Suppressor macrophage treated with lipopolysaccharide for 1 hour (primary cell): ENCODE measurements at places on chromosomes 16 and 17.

GRCh38 chr17:19371259-19372010, 6.9 kb upstream of the MAPK7 start:
- DNase-seq = no peak

DNA sequence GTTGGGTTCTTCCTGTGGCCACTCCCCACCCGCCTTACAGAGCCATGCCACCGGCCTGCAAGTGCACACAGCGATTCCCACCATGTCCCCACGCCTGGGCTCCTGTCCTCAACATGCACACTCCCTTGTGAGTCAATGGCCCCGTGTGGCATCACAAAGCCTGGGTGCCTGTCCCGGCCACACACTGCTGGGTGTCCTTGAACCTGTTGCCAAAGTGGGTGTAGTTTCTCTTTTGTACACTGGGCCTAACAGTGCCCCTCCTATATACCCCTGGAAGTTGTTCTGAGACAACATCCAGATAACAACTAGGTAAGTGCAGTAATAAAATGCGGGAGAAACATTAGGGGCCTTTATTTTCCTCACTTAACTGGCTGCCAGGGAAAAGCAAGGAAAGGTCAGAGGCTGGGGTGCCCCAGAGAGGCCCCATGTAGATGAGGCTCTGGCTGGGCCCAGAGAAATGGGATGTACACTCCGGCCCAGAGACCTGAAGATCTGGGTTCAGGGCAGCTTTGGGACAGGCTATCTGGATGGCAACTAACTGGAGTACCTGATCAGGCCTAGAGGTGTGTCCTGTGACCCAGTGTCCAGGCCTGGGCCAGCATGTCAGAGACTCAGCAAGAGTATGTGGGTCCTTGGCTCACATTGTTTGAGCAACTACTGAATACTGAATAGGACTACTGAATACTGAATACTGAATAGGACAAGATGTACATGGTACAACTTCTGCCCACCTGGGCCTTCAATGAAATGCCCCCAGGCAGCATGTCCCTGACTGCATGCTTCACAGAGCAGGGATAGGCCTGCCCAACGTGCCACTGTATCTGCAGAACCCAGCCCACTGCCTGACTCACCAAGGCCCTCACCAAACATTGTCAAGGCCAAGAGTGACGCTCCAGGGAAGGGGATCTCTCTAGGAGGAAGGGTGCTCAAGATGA, 8.3 kb downstream of the ABCC3 start:
- DNase-seq = peak; percentile 33

DNA sequence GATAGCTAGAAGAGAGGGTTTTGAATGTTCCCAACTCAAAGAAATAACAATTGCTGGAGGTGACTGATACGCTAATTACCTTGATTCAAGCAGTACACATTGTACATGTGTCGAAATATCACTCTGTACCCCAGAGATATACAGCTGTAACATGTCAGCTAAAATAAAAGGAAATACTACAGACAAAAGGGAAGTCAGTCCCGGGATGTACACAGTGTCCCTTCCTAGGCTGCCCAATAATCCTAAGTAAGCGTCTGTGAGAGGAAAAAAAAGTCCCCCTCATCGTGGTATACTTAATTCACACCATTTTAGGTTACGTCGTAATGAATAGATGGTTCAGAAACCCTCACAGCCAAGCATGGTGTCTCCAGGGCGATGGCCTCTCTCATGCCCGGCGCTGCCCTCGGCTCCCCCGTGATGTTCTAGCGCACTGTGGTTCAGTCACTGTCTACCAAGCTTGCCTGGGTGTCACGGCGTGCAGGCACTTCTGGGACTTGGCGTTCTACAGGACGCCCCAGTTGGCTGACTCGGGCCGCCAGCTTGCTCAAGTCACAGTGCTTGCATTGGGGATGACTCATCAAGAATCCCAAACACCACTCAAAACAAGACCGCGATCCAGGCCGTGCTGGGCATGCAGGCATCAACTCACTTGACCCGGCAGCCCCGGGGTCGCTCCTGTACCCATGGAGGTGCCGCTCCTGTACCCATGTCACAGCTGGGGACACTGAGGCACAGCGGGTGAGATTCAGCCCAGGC, 27.6 kb downstream of the CCDC40 start:
- peak; percentile 82 for DNase-seq

DNA sequence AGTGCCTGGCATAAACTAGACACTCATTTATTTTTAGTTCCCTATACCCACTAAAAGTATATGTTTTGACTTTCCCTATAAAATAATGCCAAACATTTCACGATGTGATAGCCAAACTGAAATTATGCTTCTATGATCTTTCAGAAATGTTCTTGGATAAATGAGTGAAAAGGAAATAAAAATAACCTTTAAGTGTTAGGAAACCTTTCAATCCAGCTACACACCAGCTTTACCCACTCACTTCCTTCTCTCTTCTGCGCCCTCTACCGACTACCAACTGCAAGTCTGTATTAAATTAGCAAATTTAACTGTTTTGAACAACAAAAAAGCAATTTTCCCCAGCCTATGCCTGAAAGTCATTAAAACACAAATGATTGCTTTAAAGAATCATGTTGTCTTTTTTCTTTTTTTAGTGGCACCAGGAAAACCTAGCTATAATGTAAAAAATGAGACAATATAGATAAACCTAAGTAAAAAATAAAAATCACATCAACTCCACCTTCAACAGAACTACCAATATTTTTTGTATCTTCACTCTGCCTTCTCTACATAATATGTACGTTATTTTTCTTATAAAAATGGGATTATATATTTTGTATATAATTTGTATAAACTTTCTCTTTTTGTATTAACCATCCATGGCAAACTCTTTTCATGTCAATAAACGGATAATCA, 13.2 kb upstream of the TMEM100 start:
- DNase-seq = peak; percentile 76

GRCh38 chr16:15644267-15644961, 1.5 kb upstream of the MARF1 start:
- no peak for DNase-seq

DNA sequence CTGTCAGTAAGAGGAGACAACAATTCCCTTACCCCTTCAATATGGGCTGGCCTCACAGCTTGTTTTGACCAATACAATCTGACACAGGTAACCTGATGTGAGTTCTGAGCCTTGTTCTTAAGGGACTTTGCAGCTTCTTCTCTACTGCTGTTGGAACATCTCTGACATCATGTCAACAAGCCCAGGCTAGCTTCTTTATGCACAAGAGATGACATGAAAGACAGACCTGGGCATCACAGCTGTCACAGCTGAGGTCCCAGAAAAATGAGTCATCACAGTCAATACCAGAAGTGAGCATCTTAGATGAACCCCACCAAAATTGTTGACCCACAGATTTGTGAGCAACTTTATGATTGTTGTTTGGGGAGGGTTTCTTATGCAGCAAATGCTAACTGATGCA, 431.7 kb upstream of the PSMD7 start:
- DNase-seq = no peak

DNA sequence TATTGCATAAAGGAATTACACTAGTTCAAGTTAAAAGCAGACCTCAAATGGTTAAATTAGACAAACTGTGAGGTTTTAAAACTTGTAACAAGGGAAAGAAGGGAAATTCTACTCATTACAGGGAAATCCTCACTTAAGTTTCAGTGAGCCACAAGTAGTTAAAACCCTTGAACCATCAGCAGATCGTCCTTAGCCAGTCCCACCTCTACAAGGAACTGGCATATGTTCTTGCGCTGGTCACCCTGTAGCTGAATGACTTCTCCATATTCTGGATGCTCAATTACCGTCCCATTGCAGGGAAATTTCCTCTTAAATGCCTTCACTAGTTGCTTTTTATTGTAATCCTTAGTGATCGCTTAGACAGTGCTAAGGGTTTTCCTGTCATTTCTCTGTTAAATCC, 5.5 kb downstream of the PRSS21 start:
- no peak for DNase-seq

DNA sequence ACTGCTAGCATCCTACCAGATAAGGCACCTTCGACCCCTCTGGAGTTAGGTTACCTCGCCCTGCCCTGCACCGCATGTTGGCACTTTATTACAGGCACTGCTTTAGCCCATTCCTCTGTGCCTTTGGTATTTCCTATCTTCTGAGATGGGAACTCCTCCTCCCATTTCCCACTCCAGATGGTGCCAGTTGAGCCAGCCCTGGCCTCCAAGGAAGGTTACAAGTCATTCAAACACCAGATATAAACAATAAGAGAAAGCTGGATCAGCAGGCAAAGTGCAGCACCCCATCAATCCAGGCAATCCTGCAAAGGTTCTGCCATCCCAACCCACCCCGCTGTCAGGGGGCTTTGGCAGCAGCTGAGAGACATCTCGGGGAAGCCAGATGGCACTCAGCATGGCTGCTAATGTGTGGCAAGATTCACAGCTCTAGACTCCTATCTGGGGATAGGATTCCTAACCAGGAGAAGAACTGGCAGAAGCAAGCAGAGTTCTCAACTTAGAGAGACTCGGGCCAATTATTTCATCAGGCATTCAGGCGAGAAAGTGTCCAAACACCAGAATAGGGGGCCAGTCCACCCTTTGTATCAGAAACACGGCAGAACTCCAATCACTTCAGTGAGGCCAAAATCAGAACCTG, 113.0 kb downstream of the COPRS start:
- no peak for DNase-seq

- peak; percentile 40 for DNase-seq
Measured at GRCh38 chr16:66342294-66342900, 24.1 kb upstream of the CDH5 start.

- DNase-seq = no peak
Measured at GRCh38 chr17:56933868-56934267, 20.0 kb upstream of the TRIM25 start.

DNA sequence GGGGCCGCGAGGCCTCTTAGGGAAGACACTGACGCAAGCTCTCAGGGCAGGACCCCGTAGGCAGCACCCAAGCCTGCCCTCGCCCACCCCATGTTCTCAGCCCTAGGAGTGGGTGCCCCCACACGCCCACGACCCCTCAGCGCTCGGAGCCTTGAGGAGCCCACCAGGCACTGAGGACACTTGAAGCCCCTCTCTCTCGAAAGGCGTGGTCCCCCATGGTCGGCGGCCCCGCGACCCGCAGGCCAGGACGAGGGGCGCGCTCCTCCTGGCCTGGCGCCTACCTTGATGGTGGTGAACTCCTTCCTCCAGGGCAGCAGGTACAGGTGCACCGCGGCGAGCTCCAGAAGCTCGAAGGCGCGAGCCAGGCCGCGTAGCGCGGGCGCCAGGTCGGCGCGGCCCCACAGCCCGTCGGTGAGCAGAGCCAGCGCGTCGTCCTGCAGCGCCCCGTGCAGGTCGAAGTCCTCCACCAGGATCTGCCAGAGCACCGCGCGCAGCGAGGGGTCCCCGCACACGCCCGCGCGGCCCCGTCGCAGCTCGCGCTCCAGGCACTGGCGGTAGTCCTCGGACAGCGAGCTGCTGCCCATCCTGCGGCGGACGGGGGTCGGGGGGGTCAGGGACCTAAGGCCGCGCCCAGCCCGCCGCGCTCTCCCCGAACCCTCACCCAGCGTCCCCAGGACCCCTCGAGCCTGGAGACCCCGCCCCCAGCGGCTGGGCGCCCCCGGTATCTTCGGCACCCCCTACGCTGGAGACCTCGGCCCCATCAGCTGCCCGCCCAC, 668 bp downstream of the SPATA2L start:
- peak; percentile 61 for DNase-seq

DNA sequence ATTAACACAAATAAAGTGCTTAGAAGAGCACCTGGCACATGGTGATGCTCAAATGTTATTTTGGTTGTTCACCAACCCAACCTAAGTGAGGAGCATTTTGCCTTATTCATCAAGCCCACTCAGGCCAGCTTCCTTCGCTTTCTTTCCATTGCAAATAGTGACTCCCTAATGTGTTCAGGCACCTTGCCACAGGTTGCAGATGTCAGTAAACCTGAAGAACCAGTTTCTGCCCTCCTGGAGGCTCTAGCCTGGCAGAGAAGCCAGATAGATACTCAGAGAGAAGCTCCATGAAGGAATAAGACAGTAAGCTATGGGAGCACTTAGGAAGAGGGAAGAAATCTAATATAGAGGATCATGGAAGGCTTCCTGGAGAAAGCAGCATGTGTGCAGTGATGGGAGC, 23.9 kb downstream of the GPR139 start:
- DNase-seq = no peak

GRCh38 chr16:56199164-56199563, 7.9 kb downstream of the GNAO1 start:
- DNase-seq = no peak

- DNase-seq = peak; percentile 35
Measured at GRCh38 chr17:51152766-51153209, 571 bp upstream of the NME1 start.

GRCh38 chr17:63934183-63935112, 2.3 kb upstream of the CD79B start:
- no peak for DNase-seq

- peak; percentile 55 for DNase-seq
Measured at GRCh38 chr16:84044118-84044488, 1.5 kb upstream of the SLC38A8 start.

GRCh38 chr16:17983847-17984639, 352.5 kb downstream of the NPIPA8 start:
- DNase-seq = no peak

- no peak for DNase-seq
Measured at GRCh38 chr17:47902039-47902744, 6.2 kb downstream of the SP2 start.

DNA sequence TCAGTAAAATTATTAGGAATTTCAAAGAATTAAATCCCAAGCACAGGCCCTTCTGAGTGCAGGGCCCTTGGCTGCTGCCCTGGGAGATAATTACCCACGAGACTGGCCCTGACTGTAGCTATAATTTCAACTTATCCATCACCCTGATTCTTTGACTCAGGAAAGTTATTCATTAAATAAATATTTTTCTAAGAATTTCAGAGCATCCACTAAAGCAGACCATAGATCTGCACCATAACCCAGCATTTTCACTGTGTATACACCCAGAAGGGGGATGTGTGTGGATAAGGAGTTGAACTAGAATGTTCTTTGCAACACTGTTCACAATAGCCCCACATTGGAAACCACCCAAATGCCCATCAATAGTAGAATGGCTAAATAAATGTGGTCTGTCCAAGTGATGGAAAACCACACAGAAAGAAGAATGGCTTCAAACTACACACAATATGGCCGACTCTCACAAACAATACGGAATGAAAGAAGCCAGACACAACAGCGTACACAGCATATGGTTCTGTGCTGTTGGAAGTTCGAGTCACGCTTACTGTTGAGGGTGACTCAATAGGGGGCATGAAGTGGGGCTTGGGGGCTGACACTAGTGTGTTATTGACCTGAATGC, 33.9 kb upstream of the MEAK7 start:
- no peak for DNase-seq
